ENCODE measurements at places on chromosomes 12 and 14.

GRCh38 chr12:115423546-115423987 is 739.6 kb upstream of the TBX3 start:
- DNase-seq, result no peak

DNA sequence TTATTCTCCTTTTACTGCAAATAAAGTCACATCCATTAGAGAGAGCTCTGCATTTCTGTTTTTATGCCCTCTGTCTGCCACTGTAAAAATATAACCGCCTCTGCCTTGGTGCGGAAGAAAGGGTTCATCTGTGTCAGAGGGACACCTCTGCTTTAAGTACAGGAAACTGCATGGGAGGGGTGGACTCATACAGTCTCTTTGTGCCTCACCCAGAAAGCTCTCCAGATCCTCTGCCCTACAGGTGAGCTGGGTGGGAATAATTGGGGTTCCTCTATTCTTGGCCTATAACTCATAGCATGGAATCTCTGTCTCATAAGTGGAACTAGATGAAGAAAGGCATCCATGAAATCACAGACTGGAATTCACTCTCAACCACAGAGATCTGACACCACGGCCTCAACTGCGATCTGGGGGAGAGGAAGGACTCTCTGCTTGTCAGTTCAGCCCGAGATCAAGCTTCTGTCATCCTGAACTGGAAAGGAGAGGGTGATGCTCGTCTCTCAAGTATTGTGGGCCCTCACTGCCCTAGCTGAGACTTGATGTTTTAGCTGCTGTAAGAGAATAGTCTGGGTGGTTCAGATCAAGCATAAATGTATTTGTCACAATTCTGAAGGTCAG is 702.3 kb downstream of the TMEM121 start:
- DNase-seq, result no peak

DNA sequence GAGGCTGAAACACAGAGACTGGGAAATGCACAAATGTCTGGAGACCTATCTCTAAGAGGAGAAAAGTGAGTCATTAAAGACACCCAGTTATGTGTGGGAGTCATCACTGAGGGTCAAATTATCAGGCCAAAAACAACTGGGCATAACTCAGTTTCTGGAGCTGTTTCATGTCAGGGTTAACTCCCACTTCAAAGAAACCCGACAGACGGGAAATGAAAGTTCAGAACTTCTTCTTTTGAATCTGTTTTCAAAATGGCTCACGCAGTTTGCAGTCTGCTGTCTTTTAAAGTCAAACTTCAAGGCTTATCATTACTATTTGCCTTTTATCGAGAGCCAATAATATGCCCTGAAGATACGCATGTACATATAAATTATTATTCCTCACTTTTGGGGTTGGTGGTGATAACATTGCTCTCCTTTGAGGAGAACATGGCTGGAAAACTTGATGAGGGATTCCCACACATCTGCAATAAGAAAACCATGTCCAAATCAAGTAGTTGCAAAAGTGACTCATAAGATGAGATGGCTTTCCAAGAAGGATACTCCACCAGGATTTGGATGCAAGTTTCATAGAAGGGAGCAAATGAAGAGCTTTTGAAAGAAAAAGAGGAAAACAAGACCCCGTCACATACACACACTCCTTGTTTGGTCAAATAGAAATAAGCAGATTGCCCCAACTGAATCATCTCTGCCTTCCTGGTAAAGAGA is 341.4 kb downstream of the ADAMTS20 start:
- DNase-seq, result no peak

DNA sequence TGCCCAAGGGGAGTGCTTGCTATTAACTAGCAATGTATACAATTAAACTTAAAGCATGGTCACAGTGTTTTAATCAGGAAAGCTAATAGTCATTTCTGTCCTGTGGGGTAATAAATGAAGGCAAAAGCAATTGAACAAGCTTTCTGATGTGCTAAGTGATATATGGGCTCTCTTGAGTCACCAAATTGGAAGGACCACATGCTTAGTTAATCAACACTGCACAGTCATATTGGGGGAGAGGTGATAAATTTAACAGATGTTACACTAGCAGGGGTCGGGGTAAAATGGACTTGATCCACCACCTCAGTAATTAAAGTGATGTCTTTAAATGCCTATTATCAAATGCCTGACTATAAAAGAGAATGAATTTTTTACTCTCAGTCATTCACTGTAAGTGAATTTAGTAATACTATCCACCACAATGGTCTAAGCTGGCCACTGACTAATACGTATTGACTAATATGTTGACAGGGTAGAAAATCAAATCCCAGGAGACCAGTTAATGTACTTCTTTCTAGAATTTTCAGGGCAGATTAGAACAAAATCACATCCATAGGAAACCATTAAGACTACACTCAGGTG is 736.3 kb downstream of the RPS29 start:
- no peak for DNase-seq

DNA sequence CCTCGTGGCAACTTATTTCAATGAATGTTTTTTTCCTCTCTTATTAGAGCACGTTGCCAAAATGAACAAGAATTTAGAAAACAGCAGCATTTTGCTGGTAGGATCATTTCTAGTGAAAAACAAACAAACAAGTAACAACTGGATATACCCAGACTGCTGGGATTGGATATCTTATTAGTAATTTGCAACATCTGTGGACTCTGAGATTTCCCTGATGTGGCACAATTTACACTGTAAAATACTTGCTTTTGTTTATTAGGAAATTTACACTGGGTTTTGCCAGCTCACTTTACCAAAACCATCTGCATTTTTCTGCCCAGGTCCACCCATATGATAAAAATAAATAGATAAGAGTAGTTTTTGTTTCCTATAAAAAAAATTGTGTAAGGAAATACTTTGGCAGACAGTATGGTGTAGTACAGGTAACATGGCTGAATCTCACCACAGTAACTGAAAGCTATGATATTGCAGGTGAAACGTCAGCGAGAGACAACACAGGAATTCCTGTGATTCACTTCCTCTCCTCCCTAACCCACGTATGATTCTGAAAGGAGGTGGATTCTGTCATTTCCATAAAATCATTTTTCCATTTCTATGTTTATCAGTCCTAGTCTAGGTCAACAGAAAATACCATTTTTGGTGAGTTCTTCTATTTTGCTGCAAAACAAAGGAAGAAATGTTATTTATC is 176.2 kb upstream of the NOVA1 start:
- DNase-seq, result no peak

DNA sequence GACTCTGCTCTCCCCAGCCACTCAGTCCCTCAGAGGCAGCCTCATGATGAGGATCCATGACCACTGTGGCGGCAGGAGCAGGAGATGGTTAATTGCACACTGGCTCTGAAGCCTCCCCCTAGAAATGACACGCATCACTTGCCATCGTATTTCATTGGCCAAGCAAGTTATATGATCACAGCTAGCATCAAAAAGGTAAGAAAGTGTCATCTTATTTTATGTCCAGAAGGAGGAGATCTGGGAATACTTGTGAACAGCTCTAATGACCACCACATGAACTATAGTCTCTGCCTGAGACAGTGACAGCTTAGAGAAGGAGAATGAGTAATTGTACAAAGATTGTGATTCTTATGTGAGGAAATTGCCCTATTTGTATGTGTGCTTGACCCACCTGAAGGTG is 363.4 kb downstream of the NUAK1 start:
- DNase-seq, result no peak

Data from stimulated activated CD4-positive, alpha-beta T cell treated with anti-CD3 and anti-CD28 coated beads, Interleukin-12 subunit alpha, Interleukin-12 subunit beta, amount 100 ng/mL, for 4 hours (primary cell).